ENCODE measurements at places on chromosomes 7 and 10.
A peak's percentile ranks its signal among the peaks of the same experiment; 100 is the strongest.

GRCh38 chr10:91032611-91033206 lies 111.8 kb upstream of the ANKRD1 start:
- DNase-seq, result no peak

GRCh38 chr10:15632456-15633091 lies 87.1 kb downstream of the ITGA8 start:
- peak; percentile 35 for DNase-seq

DNA sequence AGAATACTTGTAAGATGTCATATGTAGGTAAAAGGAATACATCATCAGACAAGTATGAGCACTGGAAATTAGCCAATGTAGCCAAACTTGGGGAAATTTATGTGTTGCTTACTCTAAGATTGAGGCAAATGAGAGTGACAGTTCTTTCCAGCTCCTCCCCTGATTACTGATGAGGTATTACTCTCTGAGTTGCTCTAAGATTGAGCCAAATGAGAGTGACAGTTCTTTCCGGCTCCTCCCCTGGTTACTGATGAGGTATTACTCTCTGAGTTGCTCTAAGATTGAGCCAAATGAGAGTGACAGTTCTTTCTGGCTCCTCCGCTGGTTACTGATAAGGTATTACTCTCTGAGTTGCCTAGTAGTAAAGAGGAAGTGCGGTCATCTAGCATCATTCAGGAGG lies 435.8 kb downstream of the NRG3 start:
- no peak for DNase-seq

DNA sequence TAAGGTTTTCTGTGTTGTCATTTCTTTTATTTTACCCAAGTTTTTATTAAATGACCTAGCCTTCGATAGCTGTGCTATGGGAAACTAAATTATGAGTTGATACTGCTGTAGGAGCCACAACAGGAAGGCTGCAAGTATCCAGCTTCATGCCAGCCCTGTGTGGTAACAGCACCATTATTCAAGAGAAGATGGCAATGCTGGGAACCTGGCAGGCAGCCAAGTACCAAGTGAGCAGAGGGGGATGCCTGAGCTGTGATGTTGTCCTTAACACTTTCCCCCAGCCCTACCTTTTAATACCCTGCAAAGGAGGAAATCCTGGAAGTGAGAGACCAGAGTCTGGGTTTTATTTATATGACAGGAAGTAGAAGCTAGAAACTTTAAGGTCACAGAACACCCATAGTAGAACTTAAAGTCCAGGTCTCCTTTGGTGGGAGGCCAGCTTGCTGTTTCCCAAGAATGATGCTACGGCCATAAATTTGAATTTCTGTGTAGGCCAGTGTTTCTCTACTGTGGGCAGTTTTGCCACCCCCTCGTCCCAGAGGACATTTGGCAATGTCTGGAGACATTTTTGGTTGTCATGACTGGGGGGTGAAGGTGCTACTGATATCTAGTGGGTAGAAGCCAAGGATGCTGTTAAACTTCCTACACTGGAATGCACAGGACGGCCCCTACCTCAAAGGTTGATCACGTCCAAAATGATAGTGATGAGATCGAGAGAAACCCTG lies 9.2 kb upstream of the ATXN7L1 start:
- DNase-seq, result no peak

DNA sequence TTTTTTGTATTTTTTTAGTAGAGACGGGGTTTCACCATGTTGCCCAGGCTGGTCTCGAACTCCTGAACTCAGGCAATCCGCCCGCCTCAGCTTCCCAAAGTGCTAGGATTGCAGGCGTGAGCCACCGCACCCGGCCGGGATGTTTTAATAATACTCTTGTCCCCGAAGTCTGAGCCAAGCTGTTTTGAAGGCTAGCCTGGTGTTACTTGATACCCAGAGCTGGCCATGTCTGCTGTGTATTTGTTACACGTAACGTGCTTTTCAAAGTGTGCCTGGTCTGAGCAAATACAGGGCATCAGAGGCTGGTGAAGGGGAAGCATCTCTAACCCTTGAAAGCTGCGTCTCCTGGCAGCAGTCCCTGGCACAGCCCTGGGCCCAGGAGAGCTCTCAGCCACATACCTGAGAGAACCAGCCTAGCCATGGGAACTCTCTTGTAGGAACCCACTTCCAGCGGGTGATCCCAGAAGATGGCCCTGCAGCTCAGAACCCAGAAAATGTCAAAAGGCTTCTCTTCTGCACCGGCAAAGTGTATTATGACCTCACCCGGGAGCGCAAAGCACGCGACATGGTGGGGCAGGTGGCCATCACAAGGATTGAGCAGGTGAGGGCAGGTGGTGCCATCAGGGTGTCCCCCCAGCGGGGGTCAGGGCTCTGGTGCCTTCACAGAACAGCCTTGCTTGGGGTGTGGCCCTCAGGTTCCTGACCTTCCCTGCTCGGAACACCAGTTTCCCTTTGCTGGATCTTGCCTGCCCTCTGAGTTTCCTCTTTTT lies 41.7 kb upstream of the ZMIZ2 start:
- DNase-seq, result no peak

DNA sequence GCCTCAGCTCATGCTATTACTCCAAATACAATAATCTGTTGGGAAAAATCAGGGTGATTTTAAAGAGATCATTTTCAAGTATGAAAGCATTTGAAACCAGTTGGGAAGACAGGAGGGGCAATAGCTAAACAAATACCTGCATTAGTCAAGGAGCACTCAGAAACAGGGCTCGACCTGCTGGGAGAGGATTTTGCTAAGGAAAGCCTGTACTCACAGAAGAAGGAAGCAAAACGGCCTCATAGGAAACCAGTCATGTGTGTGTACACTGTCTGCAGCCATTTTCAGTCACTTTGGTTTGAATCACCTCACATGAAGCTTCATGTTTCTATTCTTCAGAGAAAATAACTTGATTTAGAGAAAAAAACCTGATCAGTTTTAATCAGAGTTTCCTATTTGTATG lies 38.6 kb downstream of the FZD1 start:
- DNase-seq, result no peak

- no peak for DNase-seq
Measured at GRCh38 chr10:51881213-51881612, 181.8 kb upstream of the CSTF2T start.

All from NCI-H524 (cell line).